NCI-H1105 (cell line): ENCODE measurements at places on chromosomes 5 and 9.

DNA sequence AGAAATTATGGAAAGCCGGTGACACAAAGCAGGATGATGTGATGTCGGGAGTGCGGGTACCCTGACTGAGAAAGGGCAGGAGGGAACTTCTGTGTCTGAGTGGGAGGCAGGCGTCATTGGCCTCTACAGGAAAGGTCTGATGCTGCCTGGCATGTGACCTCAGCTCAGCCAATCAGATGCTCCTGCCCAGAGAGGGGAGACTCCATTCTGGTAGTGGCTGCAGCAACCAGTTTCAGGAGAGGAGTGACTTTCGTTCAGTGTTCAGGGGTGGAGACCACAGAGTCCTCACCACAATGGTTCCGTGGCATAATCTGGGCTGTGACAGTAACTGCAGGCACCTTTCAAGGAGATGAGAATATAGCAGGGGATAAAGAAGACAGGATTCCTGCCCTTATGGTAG, 6.7 kb upstream of the SFXN1 start:
- no peak for DNase-seq

GRCh38 chr5:159928122-159928909, 12.0 kb downstream of the ADRA1B start:
- no peak for DNase-seq

DNA sequence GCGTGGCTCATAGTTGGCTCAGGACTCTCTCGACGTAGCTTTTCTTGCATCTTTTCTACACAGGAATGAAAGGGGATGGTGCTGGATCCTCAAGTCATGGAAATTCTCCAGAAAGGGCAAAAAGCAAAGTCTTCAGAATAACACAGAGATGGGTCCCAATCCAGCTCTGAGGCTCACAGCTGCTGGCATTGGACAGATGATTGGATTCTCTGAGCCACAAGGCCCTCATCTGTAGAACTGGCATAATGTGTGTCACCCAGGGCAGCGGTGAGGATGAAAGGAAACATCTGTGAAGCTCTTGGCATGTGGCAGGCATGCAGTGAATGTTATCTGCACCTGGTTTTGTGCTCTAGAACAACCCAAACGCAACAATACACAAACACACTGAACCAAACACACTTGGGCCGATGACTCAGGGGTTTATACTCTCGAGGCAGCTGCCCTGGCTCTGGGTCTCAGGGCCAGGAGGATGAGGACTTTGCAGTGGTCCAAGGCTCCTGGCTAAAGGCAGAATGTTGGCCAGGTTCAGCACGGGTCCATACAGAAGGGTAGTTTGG, 64.0 kb upstream of the UBTD2 start:
- no peak for DNase-seq

GRCh38 chr9:135666534-135667462, 3.7 kb downstream of the LCN9 start:
- no peak for DNase-seq

DNA sequence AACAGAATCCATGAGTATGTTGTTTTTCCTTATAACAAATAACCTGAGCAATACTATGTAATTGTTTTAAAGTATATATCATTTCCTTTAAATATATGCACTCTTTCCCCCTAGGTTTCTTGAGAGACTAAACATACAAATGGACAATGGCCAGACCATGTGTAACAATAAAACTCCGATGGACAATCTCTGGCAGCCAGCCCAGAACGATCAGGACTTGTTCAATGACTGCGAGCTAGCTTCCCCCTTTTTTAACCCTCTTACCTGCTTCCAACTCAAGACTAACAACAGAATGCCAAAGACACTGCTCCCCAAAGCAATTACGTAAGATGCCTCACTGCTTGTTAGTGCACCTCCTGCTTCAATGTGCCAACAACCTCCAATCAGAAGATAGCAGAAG, 94.9 kb downstream of the HTR4 start:
- no peak for DNase-seq

GRCh38 chr5:52725808-52726207, 61.9 kb upstream of the ITGA1 start:
- peak; percentile 10 for DNase-seq

GRCh38 chr5:150797384-150797783, 18.8 kb downstream of the SMIM3 start:
- no peak for DNase-seq

GRCh38 chr9:77952635-77953328, 78.8 kb downstream of the GNAQ start:
- peak; percentile 16 for DNase-seq

DNA sequence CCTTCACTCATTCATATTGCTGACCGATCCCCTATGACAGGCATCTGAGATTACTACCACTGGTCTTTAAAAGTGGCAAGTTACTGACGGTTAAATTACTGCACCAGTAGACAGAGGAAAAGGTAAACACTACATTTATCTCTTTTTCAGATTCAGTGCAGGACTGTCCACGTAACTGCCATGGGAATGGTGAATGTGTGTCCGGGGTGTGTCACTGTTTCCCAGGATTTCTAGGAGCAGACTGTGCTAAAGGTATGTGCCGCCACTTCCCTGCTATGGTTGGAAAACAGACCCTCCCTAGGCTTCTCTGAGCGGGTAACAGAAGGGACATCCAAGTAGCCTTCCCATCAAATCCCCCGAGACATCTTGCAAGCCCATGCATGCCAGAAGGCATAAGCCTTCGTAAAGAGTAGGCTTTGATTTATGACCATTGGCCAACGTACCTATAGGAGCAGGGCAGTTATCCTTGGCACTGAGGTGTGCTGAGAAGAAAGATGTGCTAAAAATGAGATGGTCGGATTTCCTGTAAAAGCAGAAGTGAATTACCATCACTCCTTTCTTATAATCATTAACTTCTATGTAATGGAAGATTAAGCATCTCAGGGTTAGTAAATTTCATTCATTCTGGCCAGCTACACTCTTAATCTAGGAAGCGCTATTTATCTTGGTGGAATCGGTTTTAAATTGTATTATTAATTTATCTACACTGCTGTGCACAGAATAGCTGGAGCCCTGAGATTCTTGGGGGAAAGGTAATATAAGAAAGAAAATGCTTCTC, 193.4 kb upstream of the WWC1 start:
- no peak for DNase-seq

DNA sequence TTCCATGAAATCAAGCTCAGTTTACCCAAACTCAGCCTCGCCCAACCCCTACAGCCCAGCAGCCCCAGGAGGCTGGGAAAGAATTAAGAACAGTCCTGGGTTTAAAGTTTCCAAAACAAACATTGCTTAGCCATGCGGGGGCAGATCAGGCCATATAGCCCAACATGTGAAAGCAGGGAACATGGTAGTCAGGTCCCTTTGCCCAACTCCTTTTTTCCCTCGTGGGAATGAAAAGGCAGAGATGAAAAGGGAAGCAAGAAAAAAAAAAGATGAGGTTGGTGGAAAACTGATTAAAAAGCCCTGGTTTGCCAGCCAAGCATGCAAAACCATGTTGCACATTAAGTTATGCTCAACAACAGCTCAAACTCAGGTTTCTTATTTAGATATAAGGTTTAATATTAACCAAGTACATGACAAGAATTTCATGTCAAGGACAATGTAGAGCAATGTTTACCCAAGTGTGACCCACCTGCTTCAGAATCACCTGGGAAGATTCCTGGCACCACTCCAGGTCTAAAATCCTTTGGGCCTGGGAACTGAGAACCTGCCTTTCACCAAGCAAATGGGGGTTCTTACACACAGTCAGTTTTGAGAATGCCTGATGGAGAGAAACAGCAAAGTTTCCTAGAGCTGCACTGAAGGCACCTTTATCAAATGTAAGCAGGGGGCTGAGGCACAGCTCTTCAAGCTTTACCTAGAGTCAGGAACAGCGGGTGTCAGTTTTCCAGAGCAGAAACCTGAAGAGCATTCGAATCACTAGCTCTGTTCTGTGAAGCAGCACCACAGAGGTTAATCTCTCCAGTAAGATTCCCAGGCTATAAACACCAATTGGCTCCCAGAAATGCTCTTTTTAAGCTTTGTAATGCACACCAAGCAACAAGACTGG, 1.7 kb downstream of the FREM1 start:
- peak; percentile 55 for DNase-seq

GRCh38 chr5:115487168-115487567, 57.4 kb downstream of the FEM1C start:
- no peak for DNase-seq

DNA sequence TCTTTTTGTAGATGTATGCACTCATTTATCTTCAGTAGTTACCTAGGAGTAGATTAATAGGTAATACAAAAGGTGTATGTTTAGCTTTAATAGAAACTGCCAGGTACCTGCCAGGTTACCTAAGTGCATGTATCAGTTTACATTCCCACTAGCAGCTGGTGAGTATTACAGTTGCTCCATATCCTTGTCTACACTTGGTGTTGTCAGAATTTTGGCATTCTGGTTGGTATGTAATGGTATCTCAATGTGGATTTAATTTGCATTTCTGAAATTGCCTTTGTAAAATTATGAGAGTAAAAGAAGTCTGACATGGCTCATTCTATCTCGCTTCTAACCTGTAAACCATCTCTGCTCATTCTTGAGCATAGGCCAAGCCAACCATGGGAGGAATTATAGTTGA, 38.3 kb upstream of the SIL1 start:
- DNase-seq = no peak

- DNase-seq = no peak
Measured at GRCh38 chr5:167356374-167356773, 935.1 kb upstream of the WWC1 start.

- DNase-seq = no peak
Measured at GRCh38 chr5:61678966-61679365, 346.9 kb downstream of the ZSWIM6 start.

DNA sequence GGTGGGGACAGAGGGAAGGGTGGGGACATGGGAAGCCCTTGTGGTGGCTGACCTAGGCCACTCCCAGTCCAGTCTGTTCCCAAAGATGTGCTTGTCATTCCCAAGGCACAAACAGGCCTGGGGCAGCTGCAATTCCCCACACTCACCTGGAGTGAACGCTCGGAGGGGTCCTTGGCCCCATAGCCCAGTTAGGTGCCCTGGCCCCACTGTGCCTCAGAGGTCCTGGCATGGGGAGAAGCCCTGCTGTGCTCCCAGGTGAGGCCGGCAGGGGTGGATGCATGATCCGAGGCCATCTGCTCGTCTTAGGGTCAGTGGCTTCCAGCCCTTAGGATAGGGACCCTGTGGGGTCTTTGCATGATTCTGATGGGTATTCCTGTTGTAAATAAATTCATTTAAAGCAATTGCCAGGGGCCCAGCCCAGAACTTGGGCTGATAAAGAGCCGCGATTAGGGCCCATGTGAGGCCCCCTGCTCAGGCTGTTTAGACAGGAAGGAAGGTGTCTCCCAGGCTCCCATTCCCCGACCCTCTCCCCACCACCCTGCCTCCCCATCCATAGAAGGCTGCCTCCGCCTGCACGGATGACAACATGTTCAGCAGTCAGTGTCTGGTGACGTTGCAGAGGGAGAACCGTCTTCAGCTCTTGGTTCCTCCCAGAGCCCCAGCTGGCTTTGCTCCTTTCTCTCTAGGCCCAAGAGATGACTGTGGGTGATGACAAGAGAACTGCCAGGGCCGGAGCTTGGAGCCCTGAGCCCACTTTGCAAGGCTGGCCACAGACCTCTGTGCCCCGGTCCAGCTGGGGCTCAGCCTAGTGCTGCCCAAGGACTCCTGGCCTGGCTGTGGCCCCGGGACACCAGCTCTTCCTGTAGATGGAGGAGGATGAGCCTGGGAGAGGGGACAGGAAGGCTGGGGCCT, 28.4 kb upstream of the IRX4 start:
- DNase-seq = no peak

GRCh38 chr9:102202126-102202525, 463.7 kb upstream of the GRIN3A start:
- DNase-seq = no peak

DNA sequence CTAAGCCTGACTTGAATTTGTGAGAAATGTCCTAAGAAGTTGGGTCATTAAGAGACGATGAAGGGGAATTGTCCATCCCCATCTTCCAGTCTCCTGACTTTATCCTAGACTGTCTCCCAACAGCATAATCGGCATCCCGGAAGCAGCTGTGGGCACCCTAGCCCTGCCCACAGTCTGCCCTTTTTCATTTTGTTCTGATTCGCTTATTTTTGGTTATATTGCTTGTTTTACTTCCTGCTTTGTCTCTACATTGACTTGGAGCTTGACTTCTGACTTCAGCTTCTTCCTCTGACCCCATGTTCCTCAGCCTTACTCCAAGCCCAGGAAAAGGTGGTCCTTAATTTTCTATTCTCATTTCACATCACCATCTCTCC, 41.8 kb downstream of the UGCG start:
- no peak for DNase-seq

DNA sequence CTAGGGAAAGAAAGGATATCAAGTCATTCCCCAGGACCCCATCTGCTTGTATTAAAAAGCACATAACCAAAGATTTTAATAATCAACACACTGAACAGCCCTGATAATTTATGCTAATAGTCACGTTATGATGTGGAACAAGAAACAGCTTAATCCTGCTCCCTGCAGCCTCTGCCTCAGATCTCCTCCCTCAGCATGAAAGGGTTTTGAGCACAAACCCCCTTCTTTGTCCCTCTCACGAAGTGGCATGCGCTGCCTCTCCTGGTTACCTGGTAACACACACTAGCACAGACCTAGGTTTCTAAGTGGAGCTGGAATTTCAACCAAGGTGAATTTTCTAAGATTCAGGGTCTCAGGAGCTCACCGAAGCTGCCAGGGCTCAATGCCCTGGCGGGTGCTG, 5.1 kb downstream of the IGFBPL1 start:
- DNase-seq = no peak

DNA sequence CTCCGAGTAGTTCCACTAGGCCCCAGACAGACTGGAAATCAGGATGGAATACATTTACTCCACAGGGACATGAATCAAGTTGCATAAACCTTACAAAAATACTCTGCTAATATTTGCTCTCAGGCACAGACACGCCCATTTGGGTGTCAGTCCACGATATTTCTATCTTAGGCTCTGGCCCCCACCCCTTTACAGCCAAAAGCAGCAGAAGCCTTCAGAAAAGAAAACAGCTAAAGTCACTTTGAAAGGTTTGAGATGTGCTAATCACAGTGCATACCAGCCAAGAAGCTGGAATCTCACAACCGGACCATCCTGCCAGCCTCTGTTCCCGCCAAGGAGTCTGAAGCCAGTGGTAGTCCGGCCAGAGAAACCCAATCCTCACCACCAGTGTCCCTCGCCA, 22.6 kb downstream of the PTPN3 start:
- no peak for DNase-seq

- no peak for DNase-seq
Measured at GRCh38 chr5:36854402-36855140, 22.0 kb upstream of the NIPBL start.

GRCh38 chr5:158705901-158706300, 393.8 kb downstream of the EBF1 start:
- no peak for DNase-seq

GRCh38 chr9:14165376-14166035, 148.4 kb downstream of the NFIB start:
- DNase-seq = peak; percentile 77

DNA sequence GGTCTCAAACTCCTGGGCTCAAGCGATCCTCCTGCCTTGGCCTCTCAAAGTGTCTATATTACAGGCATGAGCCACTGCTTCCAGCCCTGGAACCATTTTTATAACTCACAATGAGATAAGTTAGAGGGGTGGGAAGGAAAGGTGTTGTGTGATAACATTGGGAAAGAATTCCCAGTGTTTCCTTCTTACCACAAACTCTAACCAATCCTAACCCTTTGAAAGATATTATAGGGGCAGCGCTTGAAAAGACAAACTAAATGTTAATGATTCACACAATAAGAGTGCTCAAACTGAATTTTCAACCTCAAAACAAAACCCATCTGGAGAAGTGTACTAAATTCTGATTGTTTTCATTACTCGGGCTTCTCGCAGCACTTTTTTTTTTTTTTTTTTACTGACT, 109.7 kb downstream of the TSSK1B start:
- DNase-seq = no peak

GRCh38 chr5:5017827-5018577, 122.1 kb upstream of the ADAMTS16 start:
- no peak for DNase-seq

- DNase-seq = no peak
Measured at GRCh38 chr5:130316971-130317680, 412.9 kb downstream of the CHSY3 start.
